ENCODE measurements at places on chromosomes 3 and 15. TPM values are rescaled to one million over a fixed set of nuclear protein-coding genes. Genes with fewer than 3 reads are reported as not detected.
A peak's percentile ranks its signal among the peaks of the same experiment; 100 is the strongest.

DNA sequence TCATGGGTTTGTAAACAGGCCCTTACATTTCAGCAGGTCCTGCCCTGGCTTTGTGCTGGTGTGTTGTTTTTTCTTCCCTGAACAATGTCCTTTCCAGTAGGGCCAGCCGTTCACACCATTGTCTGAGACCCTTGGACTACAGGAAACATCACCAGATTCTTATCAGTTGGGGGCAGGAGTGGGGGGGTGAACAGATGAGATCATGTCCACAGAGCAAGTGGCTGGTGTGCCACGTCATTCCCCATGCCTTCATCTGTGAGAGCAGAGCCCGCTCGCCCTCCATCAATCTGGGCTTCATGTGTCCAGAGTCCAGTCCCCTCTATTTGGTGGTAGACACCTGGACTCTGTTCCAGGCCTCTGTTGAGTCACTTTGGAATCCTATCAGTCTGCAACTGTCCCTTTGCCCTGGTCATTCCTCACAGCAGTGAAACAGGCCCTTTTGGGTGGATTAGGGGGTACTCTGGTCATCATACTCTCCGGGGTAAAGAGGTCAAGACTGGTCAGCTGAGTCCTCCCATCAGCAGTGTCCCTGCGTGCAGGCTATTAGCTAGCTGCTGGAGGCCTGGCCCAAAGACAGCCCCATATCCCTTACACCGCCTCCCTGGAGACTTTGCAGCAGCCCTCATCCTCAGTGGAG, 15.0 kb downstream of the SEMA3G start:
- no peak overlapping the region for H3K27ac ChIP-seq
- no peaks in the 10 kb centered on the region for H3K27me3 ChIP-seq
- peaks cover 27% of the 10 kb centered on the region for H3K4me1 ChIP-seq
- H3K36me3 ChIP-seq = no peaks in the 10 kb centered on the region

- no peak overlapping the region for H3K27ac ChIP-seq
- no peaks in the 10 kb centered on the region for H3K4me1 ChIP-seq
- H3K27me3 ChIP-seq = no peaks in the 10 kb centered on the region
- no peak overlapping the region for H3K4me3 ChIP-seq
- no peak for DNase-seq
- no peaks in the 10 kb centered on the region for H3K36me3 ChIP-seq
Measured at GRCh38 chr15:35460616-35461015, 85.3 kb downstream of the DPH6 start.

GRCh38 chr3:110859336-110859735, 212.3 kb upstream of the NECTIN3 start:
- H3K4me1 ChIP-seq = no peaks in the 10 kb centered on the region
- no peak for DNase-seq
- H3K4me3 ChIP-seq = no peak overlapping the region

GRCh38 chr15:69163141-69163669, 2.8 kb downstream of the GLCE start:
- no peaks in the 10 kb centered on the region for H3K27me3 ChIP-seq
- no peak overlapping the region for H3K27ac ChIP-seq
- DNase-seq = no peak
- H3K4me3 ChIP-seq = no peak overlapping the region
- no peaks in the 10 kb centered on the region for H3K36me3 ChIP-seq
- H3K4me1 ChIP-seq = peaks cover 10% of the 10 kb centered on the region

DNA sequence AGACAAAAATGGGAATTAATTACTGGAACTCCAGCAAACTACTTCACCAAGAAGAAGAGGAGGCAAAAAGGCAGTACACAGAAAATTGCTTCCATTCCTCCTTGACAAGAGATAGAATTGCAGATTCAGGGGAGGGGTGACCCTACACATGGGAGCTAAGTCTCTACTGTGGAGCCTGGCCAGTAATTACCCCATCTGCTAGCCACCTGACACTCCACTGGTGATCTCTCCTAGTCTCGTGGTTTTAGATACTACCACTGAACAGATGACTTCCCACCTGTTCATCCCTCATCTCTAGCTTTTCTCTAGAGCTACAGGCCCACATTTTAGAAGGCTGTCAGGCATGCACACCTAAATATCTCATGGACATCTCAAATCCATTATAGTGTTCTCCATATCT, 224.3 kb upstream of the NR2F2 start:
- DNase-seq = no peak
- H3K4me1 ChIP-seq = no peaks in the 10 kb centered on the region
- no peaks in the 10 kb centered on the region for H3K27me3 ChIP-seq
- H3K27ac ChIP-seq = no peak overlapping the region
- no peaks in the 10 kb centered on the region for H3K36me3 ChIP-seq
- H3K4me3 ChIP-seq = no peak overlapping the region

DNA sequence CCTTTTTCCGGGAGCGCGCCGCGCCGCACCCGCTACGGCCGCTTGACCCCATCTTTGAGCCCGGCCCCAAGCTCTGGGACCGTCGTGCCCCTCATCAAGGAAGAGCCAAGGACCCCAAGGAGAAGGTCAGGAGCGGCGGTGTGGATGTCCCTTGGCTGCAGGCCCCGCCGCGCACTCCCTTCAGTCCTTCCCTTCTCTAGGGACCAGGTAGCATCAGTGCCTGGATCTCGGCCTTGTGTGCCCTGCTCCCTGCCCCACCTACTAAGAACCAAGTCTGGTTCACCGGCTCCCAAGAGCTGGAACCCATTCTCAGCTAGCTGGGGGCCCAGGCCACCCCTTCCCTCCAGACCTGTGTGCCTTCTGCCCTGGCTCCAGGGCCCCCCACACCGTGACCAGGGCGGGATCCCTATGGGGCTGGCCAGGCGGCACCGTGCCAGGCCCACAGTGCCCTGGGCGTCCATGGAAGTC, 69.3 kb upstream of the CGNL1 start:
- no peaks in the 10 kb centered on the region for H3K36me3 ChIP-seq
- H3K4me3 ChIP-seq = peak overlapping the region; percentile 47
- H3K27ac ChIP-seq = peak overlapping the region; percentile 60
- H3K4me1 ChIP-seq = peaks cover 18% of the 10 kb centered on the region
- H3K27me3 ChIP-seq = no peaks in the 10 kb centered on the region

GRCh38 chr3:58009749-58010535, 1.7 kb downstream of the FLNB start:
- H3K27me3 ChIP-seq = no peaks in the 10 kb centered on the region
- H3K4me1 ChIP-seq = peaks cover 61% of the 10 kb centered on the region
- peak overlapping the region; percentile 74 for H3K27ac ChIP-seq

GRCh38 chr15:68668926-68669600, 90.3 kb downstream of the CORO2B start:
- H3K27ac ChIP-seq = no peak overlapping the region
- H3K27me3 ChIP-seq = no peaks in the 10 kb centered on the region

DNA sequence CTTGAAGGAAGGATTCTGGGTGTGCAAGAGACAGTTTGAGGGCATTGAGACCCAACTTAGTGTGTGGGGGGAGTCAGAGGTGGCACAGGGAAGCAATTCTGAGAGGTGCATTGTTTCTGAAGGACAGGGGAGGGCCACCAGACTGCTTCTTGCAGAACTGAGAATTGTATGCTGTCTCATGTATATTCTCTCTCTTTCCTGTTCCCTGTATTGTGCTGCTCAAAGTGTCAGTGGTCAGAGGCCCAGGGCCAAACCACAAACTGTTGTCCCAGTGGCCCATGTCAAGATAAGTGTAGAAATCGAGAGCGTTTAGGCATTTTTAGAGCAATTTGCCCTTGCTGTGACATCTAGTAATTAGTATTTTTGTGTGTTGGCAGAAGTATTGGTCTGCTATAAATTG, 567.1 kb downstream of the EDEM1 start:
- H3K27ac ChIP-seq = no peak overlapping the region
- H3K4me1 ChIP-seq = peaks cover 5% of the 10 kb centered on the region
- DNase-seq = no peak
- no peaks in the 10 kb centered on the region for H3K36me3 ChIP-seq
- no peaks in the 10 kb centered on the region for H3K27me3 ChIP-seq

DNA sequence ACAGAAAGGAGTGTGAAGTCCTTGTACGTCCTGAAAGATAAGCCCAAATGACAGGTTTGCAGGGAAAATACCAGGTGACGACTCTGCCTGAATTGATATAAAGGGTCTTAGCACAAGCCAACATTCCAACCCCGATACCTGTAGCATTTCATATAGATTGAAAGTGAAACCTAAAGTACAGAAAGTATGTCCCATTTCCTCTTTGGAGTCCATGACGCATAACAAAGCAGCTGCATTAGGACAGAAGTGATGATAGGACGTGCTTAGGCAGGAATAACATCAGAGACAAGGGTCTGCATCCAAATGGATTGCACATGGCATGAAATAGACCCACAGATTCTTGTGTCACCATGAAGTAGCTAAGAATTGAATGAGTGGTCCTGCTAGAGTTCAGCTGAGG, 187.0 kb upstream of the ROBO1 start:
- no peaks in the 10 kb centered on the region for H3K36me3 ChIP-seq
- DNase-seq = no peak
- no peaks in the 10 kb centered on the region for H3K4me1 ChIP-seq
- H3K4me3 ChIP-seq = no peak overlapping the region
- H3K27ac ChIP-seq = no peak overlapping the region

DNA sequence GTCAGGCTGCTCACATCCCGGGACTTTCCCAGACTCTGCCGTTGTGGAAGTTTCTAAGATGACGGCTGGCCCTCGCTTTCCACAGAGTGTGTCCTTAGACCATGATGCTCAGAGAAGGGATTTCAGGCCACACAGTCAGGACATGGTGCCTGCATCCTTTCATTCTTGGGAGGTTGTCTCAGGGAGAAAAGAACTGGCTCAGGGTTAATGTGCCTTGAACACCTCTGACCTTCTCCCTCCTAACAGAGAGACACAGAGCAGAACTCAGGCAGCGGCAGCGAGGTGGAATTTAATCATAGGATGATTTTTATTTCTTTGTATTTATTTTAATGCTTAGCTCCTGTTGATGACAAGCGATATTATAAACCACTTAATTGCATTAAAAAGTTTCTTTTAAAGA, 96.9 kb upstream of the ATP2B2 start:
- no peaks in the 10 kb centered on the region for H3K4me1 ChIP-seq
- no peak overlapping the region for H3K27ac ChIP-seq

- DNase-seq = no peak
- H3K36me3 ChIP-seq = peaks cover 8% of the 10 kb centered on the region
- no peak overlapping the region for H3K27ac ChIP-seq
- no peaks in the 10 kb centered on the region for H3K27me3 ChIP-seq
Measured at GRCh38 chr3:32484436-32484835, 18.2 kb downstream of the CMTM6 start.

DNA sequence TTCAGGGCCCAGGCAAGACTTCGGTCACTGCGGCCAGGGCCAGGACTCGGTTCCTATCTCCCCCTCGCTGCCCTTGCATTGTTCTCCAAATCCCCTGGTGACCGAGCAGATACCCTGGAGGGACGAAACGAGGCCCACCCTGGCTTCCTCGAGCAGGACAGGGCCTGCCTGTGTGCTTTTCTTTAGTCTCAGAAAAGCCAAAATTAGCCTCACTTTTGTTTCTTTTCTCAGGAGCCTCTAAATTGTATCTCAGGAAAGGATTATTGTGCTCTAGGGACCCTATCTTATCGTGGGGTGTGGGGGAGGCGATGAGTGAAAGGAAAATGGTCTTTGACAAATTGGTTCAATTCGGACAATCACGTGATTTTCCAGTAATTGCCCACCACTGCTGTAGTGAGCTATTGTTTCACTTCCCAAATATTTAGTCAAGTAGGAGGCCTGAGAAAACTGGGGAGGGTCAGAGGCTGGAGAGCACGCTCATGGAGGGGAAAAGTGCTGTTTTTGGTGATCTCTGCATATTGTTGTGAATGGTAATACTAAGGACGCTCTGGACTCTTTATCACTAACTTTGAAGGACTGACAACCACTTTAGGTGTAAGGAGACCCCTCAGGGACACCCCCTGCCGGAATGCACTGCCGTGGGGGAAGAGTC, 61.6 kb downstream of the TMEM44 start:
- H3K27me3 ChIP-seq = no peaks in the 10 kb centered on the region
- H3K4me1 ChIP-seq = peaks cover 31% of the 10 kb centered on the region
- H3K4me3 ChIP-seq = no peak overlapping the region
- no peaks in the 10 kb centered on the region for H3K36me3 ChIP-seq
- DNase-seq = no peak
- peak overlapping the region; percentile 78 for H3K27ac ChIP-seq

DNA sequence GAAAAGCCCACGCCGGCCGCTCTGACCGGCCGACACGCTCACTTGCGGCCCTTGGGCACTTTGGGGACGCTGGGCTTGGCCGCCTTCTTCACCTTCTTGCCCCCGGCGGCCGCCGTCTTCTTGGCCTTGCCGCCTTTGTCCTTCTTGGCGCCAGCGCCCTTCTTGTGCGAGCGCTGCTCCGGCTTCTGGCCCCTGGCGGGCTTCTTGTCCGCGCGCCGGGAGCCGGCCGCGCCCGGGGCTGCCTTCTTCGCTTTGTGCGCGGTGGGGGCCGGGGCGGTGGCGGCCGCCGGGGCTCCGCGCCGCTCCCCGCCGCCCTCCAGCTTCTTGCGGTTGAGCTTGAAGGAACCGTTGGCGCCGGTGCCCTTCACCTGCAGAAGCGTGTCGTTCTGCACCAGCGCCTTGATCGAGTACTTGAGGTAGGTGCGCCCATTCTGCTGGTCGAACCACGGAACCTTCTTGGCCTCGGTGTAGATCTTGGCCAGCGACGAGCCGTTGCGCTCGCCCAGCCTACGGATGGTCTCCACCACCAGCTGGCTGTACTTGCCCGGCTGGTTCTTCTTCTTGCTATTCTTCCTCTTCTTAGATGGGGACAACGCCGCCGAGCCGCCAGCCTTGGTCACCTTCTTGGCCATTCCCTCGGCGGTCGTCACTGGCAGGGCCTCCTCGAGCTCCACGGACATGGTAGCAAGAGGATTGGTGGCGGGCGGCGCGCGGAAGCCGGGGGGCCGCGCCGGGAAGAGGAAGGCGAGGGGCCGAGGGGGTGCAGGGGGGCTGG, 36.7 kb downstream of the HMCES start:
- H3K36me3 ChIP-seq = no peaks in the 10 kb centered on the region
- no peak for DNase-seq
- H3K4me3 ChIP-seq = peak overlapping the region; percentile 88
- no peaks in the 10 kb centered on the region for H3K27me3 ChIP-seq
- peaks cover 27% of the 10 kb centered on the region for H3K4me1 ChIP-seq

The PYGO1 gene
- 4.4 TPM for total RNA-seq

GRCh38 chr3:109033000-109033660, 79.5 kb upstream of the GUCA1C start:
- no peak overlapping the region for H3K4me3 ChIP-seq
- H3K36me3 ChIP-seq = no peaks in the 10 kb centered on the region
- no peaks in the 10 kb centered on the region for H3K27me3 ChIP-seq
- DNase-seq = no peak
- no peak overlapping the region for H3K27ac ChIP-seq

DNA sequence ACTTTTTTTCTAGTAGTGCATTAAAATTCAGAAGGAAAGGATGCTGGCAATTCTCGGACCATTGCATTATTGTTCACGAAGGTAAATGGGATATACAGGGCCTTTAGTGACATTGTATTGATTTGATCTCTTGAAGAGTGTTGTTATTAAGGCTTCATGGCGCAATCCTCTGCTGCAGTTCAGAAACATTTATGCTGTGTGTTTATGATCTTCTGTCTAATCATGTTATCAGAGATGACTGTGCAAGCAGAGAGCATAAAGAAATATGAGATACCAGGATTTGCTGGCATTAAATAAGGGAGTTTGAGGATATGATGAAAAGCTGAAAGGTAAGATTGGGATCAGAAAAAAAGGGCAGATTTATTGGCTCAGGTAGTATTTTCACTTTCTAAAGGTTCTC, 180.6 kb downstream of the EPHA6 start:
- no peak for DNase-seq
- H3K4me3 ChIP-seq = no peak overlapping the region
- H3K27me3 ChIP-seq = no peaks in the 10 kb centered on the region
- no peak overlapping the region for H3K27ac ChIP-seq

Measured in vagina (tissue), 2 donors.